Neural crest cell (in vitro differentiated cells): ENCODE measurements at places on chromosomes 1 and 21.

GRCh38 chr1:105664495-105664894 lies 1392.0 kb upstream of the PRMT6 start:
- H3K4me1 ChIP-seq: no peaks in the 10 kb centered on the region
- H3K27me3 ChIP-seq: peaks cover 6% of the 10 kb centered on the region
- no peak overlapping the region for H3K27ac ChIP-seq
- H3K4me3 ChIP-seq: no peak overlapping the region

- H3K4me3 ChIP-seq: no peak overlapping the region
- H3K36me3 ChIP-seq: no peaks in the 10 kb centered on the region
- peaks cover 45% of the 10 kb centered on the region for H3K4me1 ChIP-seq
- no peak for DNase-seq
These were observed 118.2 kb downstream of the FOXD2 start for GRCh38 chr1:47555841-47556560.

- H3K27me3 ChIP-seq: no peaks in the 10 kb centered on the region
- H3K4me1 ChIP-seq: peaks cover 9% of the 10 kb centered on the region
These were observed 107.7 kb upstream of the ZNF648 start for GRCh38 chr1:182169203-182169602.

DNA sequence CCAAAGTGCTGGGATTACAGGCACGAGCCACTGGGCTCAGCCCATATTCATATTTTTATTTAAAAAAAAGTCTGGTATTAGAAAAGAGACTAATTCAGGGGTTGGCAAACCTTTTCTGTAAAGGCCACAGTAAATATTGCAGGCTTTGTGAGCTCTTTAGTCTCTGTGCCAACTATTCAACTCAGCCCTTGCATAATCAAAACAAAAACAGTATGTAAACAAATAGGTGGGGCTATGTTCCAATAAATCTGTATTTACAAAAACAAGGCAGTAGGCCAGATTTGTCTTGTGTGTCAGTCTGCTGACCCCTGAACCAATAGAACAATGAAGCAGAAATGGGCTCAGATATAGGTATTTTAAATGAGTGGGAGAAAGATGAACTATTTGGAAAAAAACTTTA lies 49.3 kb downstream of the CDC42BPA start:
- H3K4me1 ChIP-seq: no peaks in the 10 kb centered on the region
- H3K27me3 ChIP-seq: no peaks in the 10 kb centered on the region
- H3K4me3 ChIP-seq: no peak overlapping the region
- DNase-seq: no peak

GRCh38 chr1:5509664-5510452 lies 482.4 kb downstream of the NPHP4 start:
- peaks cover 5% of the 10 kb centered on the region for H3K4me1 ChIP-seq
- no peaks in the 10 kb centered on the region for H3K36me3 ChIP-seq
- DNase-seq: peak; percentile 85
- H3K4me3 ChIP-seq: no peak overlapping the region
- H3K27me3 ChIP-seq: peaks cover 5% of the 10 kb centered on the region

DNA sequence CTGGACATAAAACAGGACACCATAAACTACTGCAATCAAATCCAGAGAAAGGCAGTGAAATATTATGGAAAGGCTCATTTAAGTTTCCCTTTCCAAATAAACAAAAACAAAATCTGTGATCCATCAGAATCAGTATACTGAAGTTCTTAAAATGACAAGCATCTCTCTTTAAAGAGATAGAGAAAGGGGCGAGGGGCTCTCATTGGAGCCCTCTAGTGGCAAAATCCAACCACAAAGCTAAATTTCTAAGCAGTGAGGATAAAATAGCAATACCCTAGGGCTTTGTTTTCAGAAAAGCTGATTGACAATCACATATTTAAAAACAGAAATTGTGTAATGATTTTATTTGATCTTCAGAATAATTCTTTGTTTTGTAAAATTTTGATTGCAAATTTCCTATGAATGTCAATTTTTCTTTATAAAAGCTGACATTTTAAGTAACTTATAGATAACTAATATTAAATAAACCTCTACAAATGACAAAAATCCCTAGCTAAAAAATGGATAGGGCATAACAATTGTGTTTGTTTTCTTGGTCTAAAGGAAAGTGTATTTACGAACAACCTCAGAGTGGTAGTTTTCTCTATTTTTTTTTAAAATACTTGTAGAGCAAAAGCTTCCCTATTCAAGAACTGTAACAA lies 138.2 kb downstream of the COL24A1 start:
- peak; percentile 31 for DNase-seq
- no peaks in the 10 kb centered on the region for H3K27me3 ChIP-seq
- H3K27ac ChIP-seq: no peak overlapping the region
- no peak overlapping the region for H3K4me3 ChIP-seq
- H3K4me1 ChIP-seq: no peaks in the 10 kb centered on the region
- H3K36me3 ChIP-seq: no peaks in the 10 kb centered on the region

- H3K4me3 ChIP-seq: no peak overlapping the region
- H3K27ac ChIP-seq: peak overlapping the region; percentile 12
- H3K27me3 ChIP-seq: no peaks in the 10 kb centered on the region
- peaks cover 45% of the 10 kb centered on the region for H3K4me1 ChIP-seq
- peaks cover 5% of the 10 kb centered on the region for H3K36me3 ChIP-seq
- DNase-seq: no peak
These were observed 8.4 kb downstream of the RPS6KA1 start for GRCh38 chr1:26537951-26538352.

DNA sequence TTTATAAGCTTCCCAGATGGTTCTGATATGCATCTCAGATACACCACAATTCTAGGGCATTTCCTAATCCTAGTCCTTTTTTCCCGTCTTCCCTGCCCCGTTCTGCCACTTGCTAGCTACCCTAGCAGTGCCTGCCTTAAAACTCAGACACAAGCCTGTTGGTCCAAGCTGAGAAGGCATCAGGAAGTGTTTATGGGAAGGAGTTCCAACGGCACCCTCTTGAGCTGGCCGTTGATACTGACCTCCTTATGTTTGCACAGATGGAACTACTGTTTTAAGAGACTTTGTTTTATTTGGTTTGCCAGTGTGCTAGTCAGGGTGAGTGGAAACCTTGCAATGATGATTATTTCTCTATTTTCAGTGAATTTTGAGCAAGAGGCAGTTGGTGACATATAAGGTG lies 67.2 kb downstream of the UCK2 start:
- no peak for DNase-seq
- H3K27me3 ChIP-seq: no peaks in the 10 kb centered on the region
- no peak overlapping the region for H3K4me3 ChIP-seq
- H3K27ac ChIP-seq: no peak overlapping the region

GRCh38 chr1:228228601-228229074 lies 20.8 kb downstream of the OBSCN start:
- peaks cover 5% of the 10 kb centered on the region for H3K4me1 ChIP-seq
- no peak overlapping the region for H3K4me3 ChIP-seq
- peaks cover 62% of the 10 kb centered on the region for H3K36me3 ChIP-seq
- no peak overlapping the region for H3K27ac ChIP-seq

- no peak overlapping the region for H3K4me3 ChIP-seq
- no peaks in the 10 kb centered on the region for H3K27me3 ChIP-seq
- H3K27ac ChIP-seq: no peak overlapping the region
- no peak for DNase-seq
These were observed 166.4 kb downstream of the PBX1 start for GRCh38 chr1:164725401-164725800.

GRCh38 chr21:37372951-37373350 lies 6.4 kb downstream of the DYRK1A start:
- peaks cover 67% of the 10 kb centered on the region for H3K4me1 ChIP-seq
- no peaks in the 10 kb centered on the region for H3K36me3 ChIP-seq
- H3K4me3 ChIP-seq: no peak overlapping the region

- H3K27ac ChIP-seq: no peak overlapping the region
- peaks cover 8% of the 10 kb centered on the region for H3K36me3 ChIP-seq
- no peak overlapping the region for H3K4me3 ChIP-seq
- no peak for DNase-seq
- no peaks in the 10 kb centered on the region for H3K27me3 ChIP-seq
These were observed 35.2 kb upstream of the MAGOH start for GRCh38 chr1:53273526-53273925.
